ENCODE measurements at places on chromosomes 13 and 19.

GRCh38 chr19:17411801-17412200 lies 6.4 kb upstream of the BST2 start:
- DNase-seq, result no peak

DNA sequence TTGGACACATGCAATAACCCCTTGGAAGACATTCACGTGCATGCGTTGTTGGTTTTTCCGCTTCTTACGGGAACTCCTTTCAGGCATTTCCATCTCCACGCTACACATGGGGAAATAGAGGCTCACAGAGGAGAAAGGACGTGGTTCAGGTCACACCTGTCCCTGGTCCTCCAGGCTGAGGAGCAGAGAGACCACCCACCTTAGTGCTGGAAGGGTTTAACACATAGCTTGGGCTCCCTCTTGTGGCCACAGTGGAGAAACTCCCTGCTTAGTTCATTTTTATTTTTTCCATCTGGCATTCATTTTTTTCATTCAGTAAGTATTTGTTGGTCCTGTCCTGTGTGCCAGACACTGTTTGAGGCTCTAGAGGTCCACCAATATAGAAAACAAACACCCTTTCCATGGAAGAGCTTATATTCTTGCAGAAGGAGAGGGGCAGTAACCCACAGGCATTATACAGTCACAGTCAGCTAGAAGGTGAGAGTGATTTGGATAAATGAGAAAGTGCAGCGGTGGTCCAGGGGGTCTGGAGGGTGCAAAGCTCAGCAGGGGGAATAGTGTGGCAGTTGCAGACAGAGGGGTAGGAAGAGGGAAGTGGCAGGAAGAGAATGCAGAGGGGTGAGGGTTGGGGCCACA lies 24.2 kb upstream of the TTYH1 start:
- no peak for DNase-seq

GRCh38 chr19:343451-343931 lies 1.1 kb downstream of the MIER2 start:
- DNase-seq, result no peak

DNA sequence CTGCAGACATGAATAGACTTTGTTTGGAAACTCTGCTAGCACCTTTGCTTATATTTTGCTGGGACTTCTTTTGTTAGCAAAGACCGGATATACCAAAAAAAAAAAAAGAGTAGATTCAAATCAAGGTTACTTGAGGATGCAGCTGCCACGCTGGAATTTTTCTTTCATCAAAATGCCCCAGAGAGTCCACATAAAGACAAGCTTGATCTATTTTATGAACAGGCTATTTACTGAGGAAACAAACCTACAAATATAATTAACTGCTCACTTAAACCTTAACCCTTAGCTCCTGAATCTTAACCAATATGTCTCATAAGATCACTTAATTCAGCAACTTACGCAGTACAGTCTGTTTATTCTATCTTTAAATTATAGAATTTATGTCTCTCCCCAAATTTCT lies 27.1 kb upstream of the DOCK9 start:
- no peak for DNase-seq

DNA sequence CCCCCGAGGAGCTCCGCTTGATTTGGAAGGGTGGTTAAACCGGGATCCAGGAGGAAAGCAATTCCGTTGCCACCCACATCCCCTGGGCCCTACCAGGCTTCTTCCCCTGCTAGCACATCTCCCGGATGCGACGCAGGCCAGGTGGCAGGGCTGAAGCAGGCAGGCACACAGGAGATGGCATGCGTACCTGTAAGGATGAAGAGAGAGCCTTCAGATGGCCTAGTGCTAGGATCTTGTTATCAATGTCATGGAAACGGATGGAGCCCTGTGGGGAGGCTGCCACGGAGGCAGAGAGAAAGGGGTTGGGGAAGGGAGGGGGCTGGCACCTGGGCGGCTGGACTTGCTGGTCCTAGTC lies 8.5 kb upstream of the SOX1 start:
- DNase-seq, result no peak

DNA sequence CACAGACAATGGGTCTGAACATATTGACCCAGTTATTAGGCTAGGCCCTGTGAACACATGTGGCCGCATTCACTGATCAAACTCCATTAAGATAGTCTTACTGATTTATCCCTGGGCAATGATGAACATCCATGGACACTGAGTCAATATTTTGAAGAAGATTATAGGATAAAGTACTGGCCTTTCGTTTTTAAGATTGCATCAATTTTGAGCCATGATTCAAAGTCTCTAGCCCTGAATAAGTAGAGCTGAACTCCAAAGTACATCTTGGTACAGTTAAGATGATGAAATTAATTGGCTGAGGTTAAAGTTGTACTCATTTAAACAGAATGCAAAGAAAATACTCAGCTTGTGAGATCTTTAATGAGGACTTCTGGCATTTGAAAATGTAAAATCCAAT lies 1581.9 kb downstream of the EFNB2 start:
- no peak for DNase-seq

DNA sequence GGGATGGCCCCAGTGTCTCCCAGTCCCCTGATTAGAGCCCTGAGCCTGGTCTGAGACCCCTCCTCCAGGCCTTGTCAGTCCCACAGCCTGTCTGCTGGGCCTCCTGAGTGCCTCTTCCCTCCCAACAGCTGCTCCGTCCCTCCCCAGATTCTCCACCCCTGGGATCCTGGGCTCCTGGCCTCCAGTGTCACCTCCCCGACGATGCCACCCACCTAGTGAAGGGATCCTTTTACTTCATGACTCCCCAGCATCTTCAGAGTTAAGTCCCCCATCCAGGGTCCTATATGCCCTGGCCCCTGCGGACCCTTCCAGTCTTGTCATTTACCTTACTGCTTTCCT lies 4.4 kb upstream of the PRX start:
- DNase-seq, result no peak

DNA sequence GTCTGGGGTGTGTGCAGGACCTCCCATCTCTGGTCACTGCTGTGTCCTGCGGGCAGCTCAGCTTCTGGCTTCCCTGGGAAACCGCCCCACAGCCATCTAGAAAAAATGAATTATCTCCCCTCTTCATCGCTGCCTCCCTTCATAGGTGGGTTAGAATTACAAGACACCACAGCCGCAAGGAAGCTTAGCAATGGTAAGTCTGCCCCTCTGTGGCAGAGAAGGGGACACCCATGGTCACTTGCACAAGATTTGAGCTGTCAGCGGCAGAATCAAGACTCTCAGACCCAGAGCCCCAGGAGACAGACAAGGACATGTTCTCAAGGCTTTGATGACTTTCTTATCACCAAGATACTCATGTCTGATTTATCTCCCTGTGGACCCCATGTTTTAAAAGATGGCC lies 110.8 kb upstream of the PABPC3 start:
- DNase-seq, result no peak

DNA sequence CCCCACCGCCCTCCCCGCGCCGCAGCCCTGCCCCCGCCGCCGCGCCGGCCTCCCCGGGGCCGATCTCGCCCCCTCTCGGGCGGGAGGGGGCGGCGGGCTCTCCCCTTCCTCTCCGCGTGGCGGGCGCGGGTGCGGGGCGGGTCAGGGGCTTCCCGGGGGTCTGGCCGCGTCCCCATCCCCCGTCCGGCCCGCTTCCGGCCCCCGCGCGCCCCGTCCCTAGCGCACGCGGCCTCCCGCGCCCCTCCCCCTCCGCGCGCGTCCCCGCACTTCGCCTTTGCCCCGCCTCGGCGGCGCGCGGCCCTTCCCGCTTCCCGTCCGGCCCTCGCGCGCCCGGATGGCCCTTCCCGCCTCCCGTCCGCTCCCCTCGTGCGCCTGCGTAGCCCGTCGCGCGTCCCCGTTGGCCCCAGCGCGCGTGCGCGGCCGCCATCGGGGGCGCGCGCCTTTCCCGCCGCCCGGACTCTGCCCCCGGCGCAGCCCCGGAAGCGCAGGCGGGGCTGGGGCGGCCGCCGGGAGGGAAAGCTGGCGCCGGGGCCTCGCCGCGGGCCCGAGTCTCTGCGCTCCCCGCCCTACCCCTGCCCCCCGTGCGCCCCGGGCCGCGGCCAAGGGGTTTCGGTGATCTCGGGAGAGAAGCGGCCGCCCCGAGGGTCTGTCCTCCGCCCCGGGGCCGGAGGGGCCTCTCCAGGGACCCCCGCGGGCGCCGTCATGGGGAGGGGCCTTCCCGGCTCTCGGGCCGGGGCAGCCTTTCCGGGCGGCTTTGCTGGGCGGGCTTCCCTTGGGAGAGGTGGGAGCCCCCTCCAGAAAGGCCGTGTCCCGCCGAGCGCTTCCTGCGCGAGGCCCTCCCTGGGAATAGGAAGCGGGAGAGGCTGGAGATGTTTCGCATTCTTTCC lies 519 bp downstream of the PTBP1 start:
- peak; percentile 75 for DNase-seq

GRCh38 chr13:107234319-107235073 lies 666.6 kb upstream of the ARGLU1 start:
- DNase-seq, result no peak

DNA sequence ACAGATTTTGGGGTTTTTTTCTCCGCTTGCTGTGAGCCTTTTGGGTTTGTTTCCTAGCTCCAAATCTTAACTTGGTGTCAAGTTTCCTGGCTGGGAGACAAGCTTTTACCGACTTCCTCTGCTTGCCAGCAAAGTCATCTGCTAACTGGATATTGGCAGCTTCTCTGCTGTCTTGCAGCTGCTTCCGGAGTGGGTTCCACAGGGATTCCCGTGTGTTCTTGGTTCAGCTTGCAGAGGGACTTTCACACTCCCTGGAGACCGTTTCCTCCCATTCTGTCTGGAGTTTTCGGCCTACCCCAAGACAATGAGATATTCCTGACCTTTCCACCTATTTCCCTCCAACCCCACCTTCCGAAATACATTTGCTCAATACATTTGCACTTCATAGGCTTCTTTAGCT lies 2.2 kb upstream of the COLGALT1 start:
- DNase-seq, result no peak

DNA sequence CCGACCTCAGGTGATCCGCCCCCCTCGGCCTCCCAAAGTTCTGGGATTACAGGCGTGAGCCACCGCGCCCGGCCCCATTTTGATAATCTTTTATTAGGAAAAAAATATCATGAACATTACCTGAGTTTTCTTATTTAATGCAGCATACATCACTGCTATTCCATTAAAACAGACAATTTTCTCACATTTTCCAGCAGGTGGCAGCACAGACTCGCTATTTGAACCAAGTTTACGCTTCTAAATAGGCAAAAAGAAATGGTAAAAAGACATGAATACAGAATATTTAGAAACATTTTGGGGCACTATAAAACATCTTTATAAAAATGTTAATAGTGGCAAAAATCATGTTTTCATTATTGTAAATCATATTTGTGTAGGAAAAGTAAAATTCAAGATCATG lies 903.1 kb downstream of the SLITRK6 start:
- DNase-seq, result no peak

- no peak for DNase-seq
Measured at GRCh38 chr19:39701291-39701690, 3.0 kb upstream of the LGALS14 start.

- DNase-seq, result no peak
Measured at GRCh38 chr13:45184693-45185092, 16.2 kb downstream of the KCTD4 start.

DNA sequence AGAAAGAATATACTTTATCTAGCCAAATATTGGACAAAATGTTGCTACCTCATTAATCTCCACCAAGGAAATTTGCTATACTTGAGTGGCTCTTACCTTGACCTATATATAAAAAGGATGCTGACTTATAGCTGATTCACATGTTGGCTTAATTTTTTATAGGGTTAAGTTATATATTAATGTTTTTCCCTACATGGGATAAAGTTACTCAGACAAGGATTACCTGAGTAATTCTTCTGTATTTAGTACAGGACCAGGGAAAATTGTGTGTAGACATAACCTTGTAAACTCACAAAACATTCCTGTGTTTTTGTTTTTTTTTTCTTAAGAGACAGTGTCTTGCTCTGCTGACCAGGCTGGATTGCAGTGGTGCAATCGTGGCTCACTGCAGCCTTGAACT lies 30.6 kb upstream of the SOHLH2 start:
- DNase-seq, result no peak

GRCh38 chr13:49651570-49652354 lies 23.5 kb downstream of the ARL11 start:
- no peak for DNase-seq

- no peak for DNase-seq
Measured at GRCh38 chr13:75585153-75585552, 35.6 kb downstream of the UCHL3 start.

- DNase-seq, result no peak
Measured at GRCh38 chr13:51738226-51738905, 65.6 kb downstream of the DHRS12 start.

GRCh38 chr13:48502601-48503319 lies 30.1 kb downstream of the RCBTB2 start:
- DNase-seq, result no peak

DNA sequence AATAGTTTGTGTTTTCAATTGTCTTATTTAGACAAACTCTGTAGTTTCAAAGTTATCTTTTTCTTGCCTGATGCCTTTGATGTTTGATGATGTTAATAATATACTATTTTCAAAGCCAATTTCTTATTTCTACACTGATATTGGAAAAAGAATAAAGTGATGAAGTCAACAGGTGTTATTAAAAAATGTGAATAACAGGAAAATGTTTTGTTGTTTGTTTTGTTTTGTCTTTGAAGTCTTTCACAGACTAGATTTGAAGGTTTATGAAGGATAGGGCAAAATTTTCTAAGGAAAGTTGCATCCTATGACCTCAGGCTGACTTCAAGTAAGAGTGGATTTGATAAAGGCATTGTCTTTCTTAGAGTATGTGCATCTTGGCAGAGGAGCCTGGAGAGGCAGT lies 31.2 kb downstream of the ZNF790 start:
- no peak for DNase-seq
